NCI-H1436 (cell line): ENCODE measurements at places on chromosomes 3 and 15.

- no peak for DNase-seq
These were observed 13.7 kb upstream of the U2SURP start for GRCh38 chr3:142987707-142988106.

DNA sequence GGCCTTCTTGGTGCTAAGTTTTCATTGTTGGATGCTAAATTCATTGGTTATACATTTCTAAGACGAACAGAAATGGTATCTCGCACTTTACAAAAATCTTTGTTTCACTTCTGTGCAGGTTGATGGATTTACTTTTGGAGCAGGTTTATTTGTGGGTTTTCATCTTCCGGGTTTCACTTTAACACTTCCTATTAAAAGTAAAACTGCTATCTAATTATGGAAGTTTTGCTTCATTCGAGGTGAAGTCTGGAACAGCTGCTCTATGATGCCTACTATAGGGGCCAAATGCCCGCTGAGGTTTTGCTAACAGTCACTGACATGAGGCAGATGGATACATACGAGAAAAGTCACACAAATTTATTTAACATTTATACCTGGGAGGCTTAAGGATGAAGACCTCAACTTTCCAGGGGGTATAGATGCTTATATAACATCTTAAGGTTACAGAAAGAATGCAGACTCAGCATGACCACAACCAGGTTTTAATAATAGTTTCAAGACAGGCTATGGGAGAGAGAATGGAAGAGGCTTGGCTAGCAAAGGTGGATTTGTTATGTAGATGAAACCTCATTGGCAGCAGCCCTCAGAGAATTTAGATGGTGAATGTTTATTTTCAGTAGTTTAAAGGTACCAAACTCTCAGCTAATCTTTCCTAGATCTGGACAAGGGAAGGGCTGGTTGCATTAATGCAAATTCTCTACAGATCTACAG is 54.2 kb downstream of the OSTN start:
- DNase-seq: no peak

DNA sequence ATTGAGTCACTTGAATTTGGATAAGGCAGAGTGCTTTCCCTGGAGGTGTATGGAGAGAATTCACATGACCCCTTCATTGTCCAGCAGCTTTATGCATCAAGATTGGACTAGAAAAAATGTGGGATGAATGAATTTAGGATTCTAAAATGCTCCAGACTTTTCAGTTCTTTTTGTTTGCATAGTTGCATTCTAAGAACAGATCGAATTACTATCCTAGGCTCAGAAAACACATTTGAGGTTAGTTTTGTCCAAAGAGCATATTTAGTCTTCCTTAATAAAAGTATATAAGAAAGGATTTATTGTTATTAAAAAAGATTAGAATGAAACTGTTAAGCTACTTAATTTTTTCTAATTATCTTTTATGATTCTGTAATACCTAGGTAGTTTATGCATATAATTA is 127.4 kb downstream of the UBE2E2 start:
- DNase-seq: no peak

- DNase-seq: no peak
These were observed 103.5 kb downstream of the UBE3A start for GRCh38 chr15:25335279-25335678.

GRCh38 chr3:124084022-124084881 is 92.3 kb upstream of the ROPN1 start:
- peak; percentile 47 for DNase-seq

GRCh38 chr3:187567661-187568121 is 102.5 kb downstream of the SST start:
- DNase-seq: no peak

DNA sequence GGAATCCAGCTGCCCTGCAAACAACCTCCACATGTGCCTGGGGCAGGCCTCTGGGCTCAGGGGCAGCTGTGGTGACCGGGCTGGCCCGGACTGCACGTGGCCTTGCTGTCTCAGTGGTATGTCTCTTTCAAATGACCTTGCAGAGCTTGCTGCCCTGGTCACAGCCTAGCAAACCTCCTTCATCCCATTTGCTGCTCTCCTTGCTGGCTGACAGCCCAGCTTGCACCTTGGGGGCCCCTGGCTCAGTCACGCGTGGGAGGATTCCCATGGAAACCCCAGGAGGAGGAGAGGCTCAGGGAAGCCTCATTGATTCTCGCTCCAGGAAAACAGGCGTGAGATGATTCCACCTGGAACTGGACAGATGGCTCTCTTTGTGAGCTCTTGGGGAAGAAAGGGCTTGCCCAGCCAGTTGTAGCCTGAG is 5.6 kb downstream of the SPSB4 start:
- DNase-seq: no peak

GRCh38 chr15:69158843-69159240 is 1.6 kb upstream of the GLCE start:
- DNase-seq: no peak

DNA sequence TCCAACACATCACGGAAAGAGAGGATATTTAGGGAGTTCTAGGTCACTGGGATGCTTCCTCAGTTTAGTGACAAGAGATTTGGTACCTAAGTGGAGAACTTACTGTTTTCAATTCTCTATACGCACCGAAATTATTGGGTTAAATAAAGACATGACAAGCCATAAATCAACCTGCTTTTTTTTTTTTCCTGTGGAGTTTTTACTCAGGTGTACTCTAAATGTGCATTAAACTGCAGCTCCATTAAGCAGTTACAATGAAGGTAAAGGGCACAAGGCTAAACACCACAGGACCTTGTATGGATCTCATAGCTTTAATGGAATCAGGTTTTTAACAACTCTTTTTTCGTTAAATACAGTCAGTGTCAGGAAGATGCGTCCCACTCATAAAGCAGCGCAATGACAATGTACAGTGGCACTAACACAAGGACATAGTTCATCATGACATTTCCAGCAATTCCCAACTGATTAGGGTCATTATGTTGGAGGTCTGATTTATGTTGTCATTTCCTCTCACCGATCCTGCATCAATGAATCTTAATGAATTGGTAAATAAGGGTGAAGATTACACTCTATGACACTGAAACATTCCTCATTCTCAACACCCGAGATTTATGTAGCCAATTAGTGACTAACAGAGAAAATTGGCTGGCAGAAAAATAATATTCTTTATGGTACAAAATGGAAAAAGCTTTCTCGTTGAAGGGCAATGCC is 355.2 kb downstream of the FOXP1 start:
- DNase-seq: peak; percentile 61

GRCh38 chr15:74208496-74208895 is 5.9 kb upstream of the STRA6 start:
- no peak for DNase-seq

GRCh38 chr3:186998937-186999368 is 68.6 kb downstream of the ST6GAL1 start:
- DNase-seq: no peak

- no peak for DNase-seq
These were observed 95.2 kb downstream of the PLSCR2 start for GRCh38 chr3:146374146-146374545.

GRCh38 chr15:99429681-99430081 is 136.1 kb upstream of the MEF2A start:
- DNase-seq: no peak

- DNase-seq: no peak
These were observed 51.8 kb downstream of the ADCY5 start for GRCh38 chr3:123397050-123397590.

DNA sequence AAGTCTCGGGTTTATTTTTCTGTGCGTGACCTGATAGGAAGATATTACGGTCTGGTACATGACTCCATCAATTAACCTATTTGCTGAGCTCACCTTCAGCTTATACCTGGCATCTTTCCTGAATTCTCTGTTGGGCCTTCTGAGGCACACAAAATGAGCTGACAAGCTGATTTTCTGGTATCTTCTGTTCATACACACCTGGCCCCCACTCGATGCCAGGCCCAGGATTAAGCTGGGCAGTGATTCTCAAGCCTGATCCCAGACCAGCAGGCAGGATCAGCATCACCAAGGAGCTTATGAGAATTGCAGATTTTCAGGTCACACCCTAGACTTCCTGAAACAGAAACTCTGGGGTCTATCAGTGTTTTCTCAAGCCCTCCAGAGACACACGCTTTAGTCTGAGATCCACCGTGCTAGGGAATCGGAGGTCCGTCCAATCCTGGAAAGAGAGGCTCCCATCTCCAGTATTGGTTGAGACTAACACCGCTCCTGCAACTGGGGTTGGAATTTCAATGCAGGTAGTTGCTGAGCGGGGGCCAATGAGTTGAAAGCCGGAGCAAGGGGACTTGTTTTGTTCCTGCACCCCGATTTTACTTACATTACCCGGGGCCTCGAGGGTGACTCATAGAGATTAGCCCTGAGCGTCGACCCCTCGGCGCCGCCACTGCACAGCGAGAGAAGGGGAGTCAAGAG is 636 bp upstream of the EIF1B start:
- no peak for DNase-seq

GRCh38 chr3:58837856-58838255 is 171.3 kb upstream of the FAM3D start:
- no peak for DNase-seq

- DNase-seq: no peak
These were observed 28.6 kb downstream of the RLBP1 start for GRCh38 chr15:89192766-89193165.

- no peak for DNase-seq
These were observed 11.2 kb downstream of the B3GNT5 start for GRCh38 chr3:183264268-183264667.

DNA sequence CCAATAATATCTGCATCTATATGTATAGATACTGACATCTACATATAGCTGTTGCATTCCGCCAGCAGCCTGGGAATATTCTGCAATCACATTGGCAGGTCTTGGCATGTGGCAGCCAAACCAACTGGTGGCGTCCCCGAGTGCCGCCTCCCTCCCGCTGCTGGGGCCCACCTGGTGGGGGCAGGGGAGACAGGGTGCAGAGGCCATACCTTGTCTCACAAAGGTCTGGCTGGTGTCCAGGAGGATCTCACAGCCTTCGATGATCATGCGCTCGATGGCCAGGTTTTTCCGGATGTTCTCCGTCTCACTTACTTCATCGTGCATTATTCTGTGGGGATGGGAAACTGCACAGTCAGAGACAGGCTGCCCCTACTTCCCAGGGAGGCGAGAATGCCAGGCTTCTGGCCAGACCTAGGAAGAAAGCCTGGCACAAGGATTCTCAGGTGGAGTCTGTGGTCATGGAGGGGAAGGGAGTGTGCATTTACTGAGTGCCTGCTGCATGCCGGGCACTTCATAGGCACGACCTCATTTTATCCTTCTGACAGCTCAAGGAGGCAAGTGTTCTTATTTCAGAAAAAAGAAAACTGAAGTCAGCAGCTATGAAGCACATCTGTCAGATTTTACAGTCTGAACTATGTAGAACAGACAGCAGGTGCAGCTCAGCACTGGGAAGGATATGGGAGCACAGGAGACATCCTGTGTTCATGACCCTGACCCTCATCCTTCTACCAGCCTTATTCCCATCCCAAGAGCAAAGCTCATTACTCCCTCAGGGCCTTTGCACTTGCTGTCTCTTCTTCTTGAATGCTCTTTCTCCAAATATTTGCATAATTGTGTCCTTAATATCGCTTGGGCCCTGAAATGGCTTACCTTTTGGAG is 62.8 kb downstream of the RASGRF1 start:
- no peak for DNase-seq

- DNase-seq: no peak
These were observed 251.5 kb downstream of the SUCLG2 start for GRCh38 chr3:67402873-67403272.

DNA sequence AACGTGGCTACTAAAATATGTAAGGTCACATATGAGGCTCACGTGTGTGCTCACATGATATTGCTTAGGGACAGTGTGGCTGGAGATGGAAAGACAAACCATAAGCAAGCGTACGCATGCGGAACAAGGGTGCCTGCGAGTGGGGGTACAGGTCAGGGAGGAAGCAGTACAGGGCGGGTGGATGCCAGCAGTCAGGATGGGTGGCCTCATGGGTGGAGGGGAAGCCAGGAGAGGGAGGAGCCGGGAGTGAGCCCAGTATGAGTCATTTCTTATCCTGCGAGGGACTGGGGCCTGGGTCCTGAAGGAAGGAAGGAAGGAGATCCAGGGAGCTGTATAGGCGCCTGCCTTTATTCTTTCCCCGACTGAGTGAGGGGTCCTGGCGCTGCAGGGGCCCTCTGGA is 42.0 kb upstream of the CGNL1 start:
- DNase-seq: no peak

DNA sequence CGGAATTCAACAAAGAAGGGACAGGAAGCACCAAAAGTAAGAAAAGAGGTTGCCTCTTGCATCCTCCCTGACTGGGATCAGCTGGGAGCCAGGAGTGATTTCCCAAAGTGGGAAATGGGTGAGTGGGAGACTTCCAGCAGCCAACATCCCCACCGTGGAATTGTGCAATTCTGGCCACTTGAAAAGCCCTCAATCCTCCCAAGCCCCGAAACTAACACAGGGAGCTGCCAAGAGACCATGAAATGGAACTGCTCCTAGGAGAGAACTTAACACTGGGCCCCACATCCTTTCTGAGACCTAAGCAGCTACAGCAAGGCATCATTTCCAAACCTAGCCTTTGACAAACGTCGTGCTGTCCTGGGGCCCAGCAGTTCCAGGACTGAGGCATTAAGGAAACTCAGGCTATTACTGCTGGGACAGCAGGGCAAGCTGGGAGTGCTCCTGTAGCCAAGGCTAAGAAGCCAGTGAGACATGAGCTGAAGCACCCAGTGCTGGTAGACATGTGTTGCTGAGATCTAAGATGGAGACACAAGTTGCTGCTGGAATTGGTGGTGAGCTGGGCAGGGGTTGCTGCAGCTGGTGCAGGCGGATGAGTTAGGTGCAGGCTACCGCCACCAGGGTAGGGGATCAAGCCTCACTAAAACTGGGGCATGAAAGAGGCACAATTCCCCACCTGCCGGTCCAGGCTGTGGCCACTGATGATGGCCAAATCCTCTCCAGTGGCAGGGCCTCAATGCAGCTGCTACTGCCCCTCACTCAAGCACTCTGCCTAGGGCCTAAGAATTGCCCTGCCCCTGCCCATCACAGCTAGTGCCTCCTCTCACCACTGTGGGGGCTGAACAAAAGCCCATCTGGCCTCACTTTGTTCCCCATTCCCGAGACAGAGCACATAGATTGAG is 43.9 kb downstream of the ALDH1A2 start:
- no peak for DNase-seq

DNA sequence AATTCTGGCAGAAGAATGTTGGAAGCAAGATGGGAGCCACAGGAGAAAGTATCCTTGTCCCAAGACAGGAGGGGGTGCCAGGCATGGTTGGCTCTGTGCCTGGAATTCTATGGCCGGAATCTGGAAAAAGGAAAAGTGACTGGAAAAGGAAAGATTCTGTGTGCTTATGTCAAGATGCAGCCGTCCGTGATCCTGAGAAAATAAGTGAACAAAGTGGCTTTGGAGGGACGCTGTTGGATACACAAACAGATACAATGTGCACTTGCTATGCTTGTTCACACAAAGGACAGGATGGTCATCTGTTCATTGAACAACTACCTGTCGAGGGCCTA is 28.5 kb upstream of the MUC20 start:
- DNase-seq: no peak
